WERI-Rb-1 (cell line): ENCODE measurements at places on chromosomes 11 and 22.
A peak's percentile ranks its signal among the peaks of the same experiment; 100 is the strongest.

- DNase-seq: no peak
These were observed 16.6 kb downstream of the DERL3 start for GRCh38 chr22:23822101-23822671.

GRCh38 chr11:10023212-10023611 lies 270.8 kb downstream of the SBF2 start:
- DNase-seq: no peak

DNA sequence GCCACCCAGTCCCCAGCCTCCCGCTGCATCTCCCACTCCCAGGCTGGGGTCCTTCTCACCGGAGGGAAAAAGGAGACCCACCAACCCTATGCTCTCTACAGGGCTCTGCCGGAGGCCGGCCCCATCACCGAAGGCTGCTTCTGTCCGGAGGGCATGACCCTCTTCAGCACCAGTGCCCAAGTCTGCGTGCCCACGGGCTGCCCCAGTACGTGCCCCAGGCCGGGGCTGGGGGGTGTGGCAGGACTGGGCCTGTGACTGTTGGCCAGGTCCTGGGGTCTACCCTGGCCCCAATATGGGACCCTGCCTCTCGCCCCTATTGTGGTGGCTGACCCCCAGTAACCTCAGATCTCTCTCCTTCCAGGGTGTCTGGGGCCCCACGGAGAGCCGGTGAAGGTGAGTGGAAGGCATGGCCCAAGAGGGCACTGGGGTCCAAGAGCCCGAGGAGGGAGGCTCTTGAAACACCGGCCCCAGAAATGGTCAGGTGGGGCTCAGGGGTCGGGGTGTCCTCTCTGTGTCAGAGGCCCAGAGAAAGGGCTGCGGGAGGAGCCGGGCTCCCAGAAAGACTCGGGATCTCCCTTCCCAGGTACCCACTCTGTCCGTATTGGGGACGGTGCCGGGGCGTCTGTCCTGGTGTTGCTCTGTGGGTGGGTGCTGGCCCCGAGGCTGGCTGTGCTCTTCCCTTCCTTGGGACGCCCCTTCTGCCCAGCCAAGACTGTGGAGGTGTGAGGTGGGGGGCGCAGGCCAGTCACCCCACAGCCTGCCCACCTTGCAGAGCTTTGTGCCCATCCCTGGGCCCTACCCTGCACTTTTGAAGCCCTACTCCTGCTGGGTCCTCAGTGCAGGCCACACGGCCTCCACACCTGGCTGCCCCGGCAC lies 26.1 kb upstream of the MUC5B start:
- peak; percentile 5 for DNase-seq

GRCh38 chr22:42010778-42011177 lies 12.2 kb downstream of the WBP2NL start:
- no peak for DNase-seq

DNA sequence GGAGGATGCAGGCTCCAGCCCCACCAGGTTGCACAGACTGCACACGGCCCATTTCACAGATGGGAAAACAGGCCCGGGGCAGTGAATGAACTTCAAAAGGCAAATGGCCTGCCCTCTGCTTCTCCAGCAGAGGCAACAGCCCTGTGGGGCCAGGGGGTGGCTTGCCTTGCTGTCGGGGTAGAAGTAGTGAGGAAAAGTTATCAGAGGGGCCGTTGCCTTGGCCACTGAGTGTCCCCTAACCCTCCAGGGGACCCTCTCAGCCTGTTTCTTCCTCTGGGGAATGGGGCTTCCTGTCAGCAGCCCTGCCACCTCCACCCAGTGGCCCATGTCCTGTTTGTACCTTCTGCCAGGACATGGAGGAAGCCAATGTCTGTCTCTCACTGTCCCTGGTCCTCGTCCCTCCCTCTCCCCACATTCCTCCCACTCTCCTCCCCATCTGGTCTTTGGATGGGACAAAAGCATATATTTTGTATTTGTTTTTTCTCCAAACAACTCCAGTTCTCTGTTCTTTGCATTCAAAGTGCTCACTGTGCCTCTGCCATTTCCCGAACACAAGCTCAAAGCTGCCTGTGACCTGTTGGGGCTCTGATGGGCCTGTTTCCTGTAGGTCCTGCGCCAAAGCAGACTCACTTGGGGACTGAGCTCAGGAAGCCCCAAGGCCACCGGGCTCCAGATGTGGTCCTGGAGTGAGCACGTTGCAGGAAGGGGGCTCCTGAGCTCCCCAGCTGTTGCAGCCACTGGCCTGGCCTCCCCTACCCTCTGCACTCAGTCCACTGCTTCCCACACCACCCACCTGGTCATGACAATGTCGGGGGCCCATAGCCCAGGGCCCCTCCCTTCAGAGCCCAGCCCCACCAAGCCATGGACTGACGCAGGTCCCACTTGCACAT lies 9.5 kb downstream of the MAP4K2 start:
- DNase-seq: no peak

GRCh38 chr22:45867906-45868555 lies 108.9 kb downstream of the WNT7B start:
- DNase-seq: no peak

GRCh38 chr11:107583629-107584195 lies 7.2 kb upstream of the ELMOD1 start:
- DNase-seq: no peak

DNA sequence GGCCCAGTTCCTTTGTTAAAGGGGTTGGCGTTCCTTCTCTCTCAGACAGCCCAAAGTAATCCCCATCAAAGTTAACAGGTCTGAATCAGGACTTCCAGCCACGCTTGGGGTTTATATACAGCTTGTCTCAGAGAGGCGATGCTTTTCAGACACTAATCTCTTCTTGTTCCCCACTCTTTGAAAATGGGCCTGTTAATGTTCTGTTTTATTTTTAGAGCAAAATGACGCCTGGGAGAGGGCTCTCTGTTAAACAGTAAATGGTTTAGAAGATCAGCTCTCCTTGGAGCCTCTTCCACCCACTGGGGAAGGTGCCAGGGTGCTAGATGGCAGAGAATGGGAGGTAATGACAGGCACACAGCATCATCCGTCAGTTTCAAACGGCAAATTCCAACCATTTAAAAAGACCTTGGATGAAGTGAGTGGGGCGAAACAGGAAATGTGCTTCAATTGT lies 235.9 kb upstream of the NARS2 start:
- no peak for DNase-seq

DNA sequence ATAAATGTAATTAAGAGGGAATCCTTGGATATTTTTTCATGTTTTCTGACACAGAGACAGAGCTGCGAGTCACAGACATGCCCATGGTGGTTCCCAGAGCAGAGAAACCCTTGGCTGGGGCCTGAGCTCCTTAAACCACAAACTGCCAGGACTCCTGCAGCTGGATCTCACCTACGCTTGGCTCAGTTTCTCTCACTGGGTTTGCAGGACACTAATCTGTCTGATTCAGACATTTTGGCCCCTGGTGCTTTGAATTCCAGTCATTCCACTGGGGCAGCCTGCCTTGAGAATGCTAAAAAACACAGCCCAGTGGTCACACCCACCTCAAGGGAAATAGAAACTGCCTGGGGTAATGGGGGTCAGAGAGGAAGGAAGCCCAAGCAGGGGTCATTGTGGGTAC lies 122.6 kb downstream of the CCDC81 start:
- DNase-seq: no peak

DNA sequence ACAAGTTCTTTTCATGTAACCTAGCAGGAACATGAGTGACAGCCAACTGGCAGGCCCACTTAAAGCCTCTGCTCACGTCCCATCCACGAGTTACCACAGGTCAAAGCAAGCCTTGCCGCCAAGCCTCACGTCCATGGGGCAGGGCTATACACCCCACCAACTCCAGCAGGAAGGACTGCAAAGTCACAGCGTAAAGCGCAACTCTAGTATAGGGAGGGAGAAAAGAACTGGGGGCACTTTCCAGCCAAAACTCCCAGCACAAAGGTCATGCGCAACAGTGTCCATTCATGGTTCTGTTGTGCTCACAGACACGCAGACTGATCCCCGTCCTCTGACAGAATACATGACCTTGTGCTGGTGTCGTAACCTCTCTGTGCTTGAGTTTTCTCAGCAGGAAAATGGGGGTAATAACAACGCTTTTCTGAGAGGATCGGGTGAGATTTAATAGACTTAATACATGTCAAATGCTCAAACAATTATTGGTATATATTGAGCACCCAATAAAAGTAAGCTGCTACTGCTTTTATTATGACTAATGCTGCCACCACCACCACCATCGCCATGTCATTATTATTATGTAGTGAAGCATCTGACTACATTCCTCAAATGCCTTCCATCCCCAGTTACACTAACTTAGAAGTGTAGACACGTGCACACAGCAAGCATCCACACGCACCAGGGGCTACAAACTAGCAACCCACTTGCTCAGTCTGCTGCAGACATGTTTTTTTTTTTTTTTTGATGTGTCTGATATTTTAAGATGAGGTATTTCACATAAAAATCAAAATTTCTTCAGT lies 104.4 kb upstream of the PARVA start:
- DNase-seq: no peak

DNA sequence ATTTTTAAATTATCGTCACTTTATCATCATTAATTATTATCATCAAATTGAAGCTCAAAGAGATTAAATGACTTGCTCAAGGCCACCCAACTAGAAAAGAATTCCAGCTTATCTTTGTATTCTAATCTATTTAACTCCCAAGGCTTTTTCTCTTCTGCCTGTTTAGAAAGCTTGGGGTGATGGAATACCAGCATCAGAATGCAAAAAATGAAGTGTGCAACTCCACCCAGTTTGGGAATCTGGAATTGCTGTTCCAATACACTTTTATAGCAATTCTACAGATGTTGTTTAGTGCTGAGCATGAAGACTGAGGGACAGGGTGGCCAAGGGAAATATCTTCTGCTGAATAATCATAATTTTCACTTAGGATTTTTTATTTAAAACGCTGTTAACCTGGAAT lies 97.2 kb upstream of the FIBIN start:
- no peak for DNase-seq

GRCh38 chr11:3947061-3947460 lies 91.6 kb downstream of the STIM1 start:
- no peak for DNase-seq

DNA sequence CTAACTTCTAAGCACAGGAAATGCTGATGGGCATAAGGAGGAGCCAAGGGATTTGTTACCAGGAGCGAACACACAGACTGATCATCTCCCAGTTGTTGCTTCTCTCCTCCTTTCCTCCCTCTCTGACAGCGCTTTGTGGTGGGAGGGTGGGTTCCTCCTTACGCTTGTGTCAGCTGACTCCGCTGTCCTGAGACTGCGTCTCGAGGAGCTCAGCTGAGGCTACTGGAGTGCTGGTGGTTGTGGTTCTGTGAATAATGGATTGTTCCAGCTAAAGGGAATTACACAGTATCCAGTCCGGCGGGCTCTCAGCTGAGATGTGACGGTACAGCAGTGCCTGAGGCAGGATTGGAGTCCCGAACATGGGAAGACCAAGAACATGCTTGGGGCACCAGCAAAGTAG lies 113.4 kb downstream of the CTNND1 start:
- DNase-seq: no peak

- peak; percentile 19 for DNase-seq
These were observed 32.2 kb downstream of the CSNK2A3 start for GRCh38 chr11:11320825-11321224.

- DNase-seq: no peak
These were observed 197.5 kb downstream of the MSANTD4 start for GRCh38 chr11:105824457-105825013.

- no peak for DNase-seq
These were observed 106.6 kb upstream of the SLC22A12 start for GRCh38 chr11:64484191-64485022.

- no peak for DNase-seq
These were observed 520.8 kb downstream of the BRD1 start for GRCh38 chr22:49306632-49307480.

DNA sequence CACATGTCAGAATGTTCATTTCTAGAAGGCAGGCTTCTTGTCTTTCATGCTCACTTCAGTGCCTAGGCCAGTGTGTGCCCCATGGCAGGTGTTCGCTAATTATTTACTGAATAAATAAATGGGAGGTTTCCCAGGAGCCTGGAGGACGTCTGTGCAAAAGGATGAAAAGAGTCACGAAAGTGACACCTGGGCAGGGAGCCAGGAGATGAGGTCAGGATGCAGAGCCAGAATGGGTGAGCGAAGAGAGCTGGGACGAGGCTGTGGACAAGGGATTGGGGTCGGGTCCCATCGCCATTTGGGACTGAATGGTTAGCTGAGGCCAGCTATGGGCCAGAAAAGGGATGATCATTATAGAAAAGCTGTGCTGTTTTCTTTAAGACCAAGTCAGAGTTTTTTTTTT lies 560.4 kb downstream of the TBC1D22A start:
- no peak for DNase-seq

- DNase-seq: no peak
These were observed 46.5 kb downstream of the MYO7A start for GRCh38 chr11:77174559-77174958.

DNA sequence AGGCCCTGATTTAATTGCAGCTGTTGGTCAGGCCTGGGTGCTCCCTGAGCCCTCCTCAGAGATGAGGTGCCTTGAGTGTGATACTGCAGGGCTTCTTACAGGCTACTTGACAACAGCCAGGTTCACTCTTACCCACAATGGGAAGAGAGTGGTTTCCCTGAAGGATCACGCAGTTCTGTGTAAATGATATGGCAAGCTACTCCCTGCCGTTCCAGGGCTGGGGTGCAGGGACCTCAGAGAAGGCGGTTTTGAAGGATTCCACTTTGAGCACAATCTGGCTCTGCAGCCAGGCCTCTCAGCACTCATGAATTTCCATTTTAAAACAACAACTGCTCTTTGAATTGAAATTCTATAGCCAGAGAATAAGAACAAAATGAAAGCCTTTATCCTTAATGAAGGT lies 92.9 kb downstream of the SLC17A6 start:
- DNase-seq: no peak

- no peak for DNase-seq
These were observed 478.4 kb upstream of the B3GAT1 start for GRCh38 chr11:134890446-134890845.

- no peak for DNase-seq
These were observed 24.4 kb upstream of the ACR start for GRCh38 chr22:50713571-50714056.

DNA sequence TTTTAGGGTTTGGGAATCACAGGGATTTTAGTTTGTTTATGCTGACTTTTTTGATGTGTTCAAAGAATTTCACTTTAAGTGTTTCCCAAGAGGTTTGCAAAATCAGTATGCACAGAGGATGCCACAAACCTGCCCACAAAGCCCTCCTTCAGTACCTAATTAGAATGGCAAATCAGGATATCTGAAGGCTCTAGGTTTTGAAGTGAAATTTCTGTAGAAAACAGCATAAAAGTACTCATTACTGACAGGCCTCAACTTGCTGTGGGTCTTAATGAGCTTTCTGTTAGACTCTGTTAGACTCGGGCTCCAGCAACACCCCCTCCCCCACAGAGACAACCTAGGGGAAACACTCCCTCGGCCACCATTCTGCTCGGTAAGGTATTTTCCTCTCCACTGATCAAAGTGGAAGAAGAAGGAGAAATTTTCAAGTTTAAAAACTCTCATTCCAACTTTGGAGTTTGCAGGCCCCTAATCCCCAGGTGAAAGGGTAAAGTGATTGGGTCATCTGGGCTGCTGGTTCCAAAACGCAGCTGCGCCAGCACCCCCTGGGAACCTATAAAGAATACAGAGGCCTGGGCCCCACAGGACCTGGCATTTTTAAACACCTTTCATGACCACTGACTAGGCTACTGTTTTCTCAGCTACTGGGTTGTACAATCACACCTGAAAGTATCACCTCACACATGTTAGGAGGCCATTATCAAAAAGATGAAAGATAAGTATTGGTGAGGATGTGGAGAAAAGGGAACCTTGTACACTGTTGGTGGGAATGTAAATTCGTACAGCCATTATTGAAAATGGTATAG lies 67.5 kb downstream of the PLEKHA7 start:
- DNase-seq: peak; percentile 51

GRCh38 chr11:44590769-44591168 lies 25.3 kb downstream of the CD82 start:
- no peak for DNase-seq

- no peak for DNase-seq
These were observed 17.3 kb downstream of the IL10RA start for GRCh38 chr11:118003456-118003855.
